ENCODE measurements at places on chromosomes 7 and 10.

DNA sequence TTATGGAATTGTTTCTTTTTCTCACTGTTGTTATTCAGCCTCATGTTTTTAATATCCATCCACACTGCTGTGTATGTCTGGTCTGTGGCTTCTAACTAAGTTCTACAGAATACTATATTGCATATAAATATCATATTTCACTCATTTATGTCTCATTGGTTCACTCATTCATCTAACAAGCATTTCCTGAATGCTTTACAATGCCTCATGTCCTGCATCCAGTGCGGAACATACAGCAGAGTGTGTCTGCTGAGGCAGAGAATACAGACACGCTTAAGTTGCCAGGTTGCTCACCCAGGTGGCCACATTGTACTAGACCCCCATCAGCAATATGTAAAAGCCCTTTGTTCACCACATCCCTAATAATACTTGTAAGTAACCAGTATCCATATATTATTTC is 111.8 kb upstream of the CNTNAP2 start:
- DNase-seq = no peak

GRCh38 chr7:121447243-121447910 is 51.3 kb upstream of the FAM3C start:
- no peak for DNase-seq

DNA sequence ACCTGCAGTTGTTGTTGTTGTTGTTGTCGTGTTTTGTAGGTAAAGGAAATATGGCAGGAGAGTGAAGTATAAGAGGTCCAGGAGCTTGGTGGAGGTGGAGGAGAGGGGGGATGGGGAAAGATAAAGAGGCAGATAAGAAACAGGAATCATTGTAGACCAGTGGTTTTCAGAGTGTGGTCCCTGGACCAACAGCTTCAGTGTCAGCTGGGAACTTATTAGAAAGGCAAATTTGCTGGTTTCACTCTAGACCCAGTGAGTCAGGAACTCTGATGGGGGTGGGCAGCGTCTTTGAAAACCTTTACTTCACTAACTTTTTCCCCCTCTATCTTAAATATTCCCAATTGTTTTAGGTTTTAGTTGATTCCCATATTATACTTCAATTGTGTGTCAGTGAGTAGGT is 241.5 kb downstream of the AUTS2 start:
- no peak for DNase-seq

- DNase-seq = no peak
Measured at GRCh38 chr7:101465576-101466196, 103.0 kb downstream of the COL26A1 start.

- DNase-seq = no peak
Measured at GRCh38 chr7:114784177-114784576, 137.7 kb upstream of the MDFIC start.

DNA sequence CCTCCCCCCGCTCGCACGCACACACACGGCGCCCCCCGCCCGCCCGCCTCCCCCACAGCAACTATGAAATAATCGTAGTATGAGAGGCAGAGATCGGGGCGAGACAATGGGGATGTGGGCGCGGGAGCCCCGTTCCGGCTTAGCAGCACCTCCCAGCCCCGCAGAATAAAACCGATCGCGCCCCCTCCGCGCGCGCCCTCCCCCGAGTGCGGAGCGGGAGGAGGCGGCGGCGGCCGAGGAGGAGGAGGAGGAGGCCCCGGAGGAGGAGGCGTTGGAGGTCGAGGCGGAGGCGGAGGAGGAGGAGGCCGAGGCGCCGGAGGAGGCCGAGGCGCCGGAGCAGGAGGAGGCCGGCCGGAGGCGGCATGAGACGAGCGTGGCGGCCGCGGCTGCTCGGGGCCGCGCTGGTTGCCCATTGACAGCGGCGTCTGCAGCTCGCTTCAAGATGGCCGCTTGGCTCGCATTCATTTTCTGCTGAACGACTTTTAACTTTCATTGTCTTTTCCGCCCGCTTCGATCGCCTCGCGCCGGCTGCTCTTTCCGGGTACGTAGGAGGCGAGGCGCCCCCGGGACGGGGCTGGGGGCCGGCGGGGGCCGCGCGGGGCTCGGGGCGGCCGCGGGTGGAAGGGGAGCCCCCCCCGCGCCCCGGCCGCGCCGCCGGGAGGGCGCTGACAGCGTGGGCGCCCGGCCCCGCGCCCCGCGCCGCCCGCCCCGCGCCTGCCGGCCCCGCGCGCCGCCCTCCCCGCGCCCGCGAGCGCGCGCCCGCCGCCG is 441 bp downstream of the BMI1 start:
- DNase-seq = no peak
